ENCODE measurements at places on chromosomes 6 and 20.

DNA sequence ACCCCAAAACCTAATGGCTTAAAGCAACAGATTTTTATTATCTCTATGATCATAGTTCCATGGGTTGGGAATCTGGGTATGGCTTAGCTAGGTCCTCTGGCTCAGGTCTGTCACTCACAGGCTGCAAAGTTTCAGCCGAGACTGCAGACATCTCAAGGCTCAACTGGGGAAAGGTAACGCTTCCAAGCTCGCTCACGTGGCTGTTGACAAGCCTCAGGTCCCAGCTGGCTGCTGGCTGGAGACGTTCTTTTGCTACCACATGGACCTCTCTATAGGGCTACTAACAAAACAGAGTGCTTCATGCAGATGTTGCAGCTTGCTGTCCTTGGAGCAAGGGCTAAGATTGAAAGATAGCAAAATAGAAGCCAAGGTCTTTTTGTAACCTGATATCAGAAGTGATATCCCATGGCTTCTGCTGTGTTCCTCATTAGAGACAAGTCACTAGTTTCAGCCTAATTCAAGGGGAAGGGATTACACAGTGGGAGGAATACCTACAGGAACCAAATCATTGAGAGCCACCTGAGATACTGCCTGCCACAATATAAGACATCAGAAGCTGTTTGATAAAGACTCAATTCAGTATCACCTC is 6.6 kb downstream of the HTR1E start:
- no peak for DNase-seq

DNA sequence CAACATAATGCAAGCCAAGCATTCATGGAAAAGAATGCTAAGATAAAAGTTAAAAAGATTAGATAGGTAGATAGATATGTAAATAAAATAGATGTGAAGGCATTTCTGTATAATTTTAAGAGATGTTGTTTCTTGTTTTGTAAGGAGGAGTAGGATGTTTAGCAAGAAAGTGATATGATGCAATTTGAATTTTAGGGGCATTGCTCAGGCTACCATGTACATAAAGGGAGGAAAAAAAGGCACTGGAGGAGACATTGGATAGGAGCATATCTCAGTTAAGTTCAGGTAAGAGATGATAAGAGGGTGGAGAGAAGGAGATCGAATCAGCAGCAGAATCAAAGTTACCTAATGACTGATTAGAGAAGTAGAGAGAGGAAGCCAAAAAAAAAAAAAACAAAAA is 194.7 kb downstream of the TENT5A start:
- DNase-seq, result no peak

DNA sequence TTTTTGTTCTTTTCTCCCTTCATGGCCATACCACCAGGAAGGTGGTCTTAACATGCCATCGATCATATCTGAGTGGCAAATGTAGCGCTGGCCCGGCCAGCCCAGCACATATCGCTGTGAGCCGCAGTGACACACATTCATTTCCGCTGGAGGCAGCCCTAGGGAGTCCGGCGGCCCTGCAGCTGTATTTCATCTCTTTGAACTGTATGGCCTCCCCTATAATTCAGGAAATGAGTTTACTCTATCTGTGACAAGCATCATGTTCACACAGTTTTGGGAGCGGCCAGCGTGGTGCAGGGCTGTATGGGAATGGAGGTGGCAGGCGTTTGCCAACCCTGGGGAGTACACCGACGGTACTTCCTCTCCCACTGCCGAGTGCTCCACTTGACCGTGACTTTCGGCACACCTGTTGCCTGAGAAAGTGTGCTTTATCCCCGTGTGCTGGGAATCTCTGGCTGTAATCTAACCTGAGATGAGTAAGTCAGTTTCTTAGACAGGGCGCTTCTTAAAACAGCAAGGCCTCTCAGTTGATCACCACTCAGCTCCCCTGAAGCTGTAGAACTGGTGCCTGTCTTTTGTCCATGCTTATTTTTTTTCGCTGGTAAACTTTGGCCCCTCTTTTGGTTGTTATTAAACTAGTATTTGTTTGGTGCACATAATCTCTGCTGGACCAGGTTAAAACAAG is 257.1 kb upstream of the TAB2 start:
- peak; percentile 62 for DNase-seq

- DNase-seq, result no peak
These were observed 210.3 kb downstream of the TBX18 start for GRCh38 chr6:84554074-84554473.

GRCh38 chr20:23435626-23436539 is 3.6 kb upstream of the CSTL1 start:
- DNase-seq, result no peak

DNA sequence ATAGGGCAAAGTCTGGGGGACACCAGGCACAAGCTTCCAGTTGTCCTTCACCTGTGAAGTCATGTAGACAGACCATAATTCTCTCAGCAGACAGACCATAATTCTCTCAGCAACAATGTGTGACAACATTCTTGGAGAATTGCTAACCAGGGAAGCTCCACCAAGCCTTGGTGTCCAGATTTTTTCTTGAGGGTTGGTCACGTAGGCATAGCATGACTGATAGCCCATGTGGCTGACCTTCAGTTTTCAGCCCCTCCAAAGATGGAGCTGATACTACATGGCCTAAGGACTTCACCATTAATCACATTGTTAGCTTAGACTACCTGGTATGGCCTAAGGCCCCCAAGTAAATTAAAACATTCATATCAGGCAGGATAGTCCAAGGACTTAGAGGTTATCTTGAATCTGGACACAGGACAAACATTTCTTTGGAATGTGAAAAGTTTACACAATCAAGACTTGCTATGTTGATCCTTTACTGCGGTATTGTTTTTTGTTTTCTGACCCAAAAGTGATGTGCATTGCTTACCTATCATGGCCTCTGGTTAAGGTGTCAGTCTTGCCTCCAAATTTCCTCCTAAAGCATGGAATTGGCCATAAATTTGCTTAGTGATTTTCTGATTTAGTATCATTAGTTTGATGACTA is 76.9 kb downstream of the CEP57L1 start:
- no peak for DNase-seq

GRCh38 chr6:95318137-95318536 is 259.2 kb upstream of the MANEA start:
- no peak for DNase-seq

DNA sequence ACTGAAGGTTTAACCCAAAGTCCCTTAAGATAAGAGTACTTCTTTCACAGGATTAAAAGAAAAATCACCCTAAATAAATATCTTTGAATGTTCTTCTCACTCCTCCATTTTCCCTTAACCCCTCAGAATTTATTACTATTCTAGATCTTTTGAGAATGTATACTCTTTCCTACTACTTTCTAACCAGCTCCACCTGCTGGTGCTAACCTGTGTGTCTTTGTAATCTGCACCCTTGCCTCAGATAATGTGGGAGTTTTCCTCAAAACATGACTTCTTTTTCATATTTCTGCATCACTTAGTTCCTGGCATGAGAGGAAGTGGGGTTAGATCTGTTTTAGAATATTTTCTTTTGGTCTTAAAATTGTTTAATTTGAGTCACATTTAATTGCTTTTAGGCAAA is 394.2 kb downstream of the BMP2 start:
- DNase-seq, result no peak

GRCh38 chr6:130070792-130071191 is 52.4 kb downstream of the L3MBTL3 start:
- DNase-seq, result no peak

DNA sequence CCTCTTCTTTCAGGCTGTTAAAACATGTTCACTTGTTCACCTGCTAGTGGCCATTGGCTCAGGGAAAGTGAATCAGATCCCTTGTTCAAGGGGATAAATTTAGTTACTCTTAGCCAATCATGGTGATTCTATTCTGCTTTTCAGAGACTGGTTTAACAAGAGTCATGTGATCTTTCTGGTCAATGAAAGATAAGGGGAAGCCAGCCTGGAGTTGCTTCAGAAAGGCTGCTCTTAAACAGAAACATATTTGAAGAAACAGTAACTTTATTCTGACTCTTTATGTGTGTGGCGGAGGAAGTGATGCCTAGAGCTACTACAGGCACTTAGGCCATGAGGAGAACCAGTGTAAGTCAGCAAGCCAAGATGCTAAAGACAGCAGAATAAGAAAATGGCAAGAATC is 28.1 kb upstream of the AHI1 start:
- no peak for DNase-seq

DNA sequence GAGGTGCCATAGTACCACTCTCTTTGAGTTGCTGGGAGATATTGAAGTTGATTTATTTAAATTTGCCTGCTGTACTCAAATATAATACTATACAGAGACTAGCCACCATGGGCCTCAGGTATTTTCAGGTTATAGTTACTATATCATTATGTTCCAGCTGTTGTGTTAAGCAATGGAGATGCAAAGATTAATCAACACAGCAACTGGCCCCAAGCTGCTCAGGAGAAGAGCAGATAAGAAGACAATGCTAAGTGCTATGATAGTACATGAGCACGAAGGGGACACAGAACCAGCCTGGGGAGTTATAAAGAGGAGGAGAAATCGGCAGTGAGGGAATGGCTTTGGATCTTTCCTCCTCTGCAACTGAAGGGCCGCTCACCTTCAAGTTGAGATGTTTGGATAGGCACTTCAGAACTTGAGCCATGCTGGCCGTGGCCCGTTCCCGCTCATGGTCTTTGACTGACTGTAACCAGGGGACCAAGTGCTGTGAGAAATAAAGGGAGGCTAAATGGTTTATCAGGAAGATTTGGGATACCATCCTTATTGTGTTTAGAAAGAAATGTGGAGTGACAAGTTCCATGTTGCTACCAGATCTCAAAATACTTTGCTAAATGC is 24.3 kb upstream of the RPN2 start:
- no peak for DNase-seq

GRCh38 chr6:148927586-148927985 is 180.8 kb downstream of the UST start:
- no peak for DNase-seq

GRCh38 chr6:26578279-26578678 is 18.5 kb upstream of the ABT1 start:
- DNase-seq, result no peak

- DNase-seq, result no peak
These were observed 13.4 kb downstream of the FOXC1 start for GRCh38 chr6:1622851-1623768.

- no peak for DNase-seq
These were observed 52.6 kb upstream of the SALL4 start for GRCh38 chr20:51854921-51855320.

DNA sequence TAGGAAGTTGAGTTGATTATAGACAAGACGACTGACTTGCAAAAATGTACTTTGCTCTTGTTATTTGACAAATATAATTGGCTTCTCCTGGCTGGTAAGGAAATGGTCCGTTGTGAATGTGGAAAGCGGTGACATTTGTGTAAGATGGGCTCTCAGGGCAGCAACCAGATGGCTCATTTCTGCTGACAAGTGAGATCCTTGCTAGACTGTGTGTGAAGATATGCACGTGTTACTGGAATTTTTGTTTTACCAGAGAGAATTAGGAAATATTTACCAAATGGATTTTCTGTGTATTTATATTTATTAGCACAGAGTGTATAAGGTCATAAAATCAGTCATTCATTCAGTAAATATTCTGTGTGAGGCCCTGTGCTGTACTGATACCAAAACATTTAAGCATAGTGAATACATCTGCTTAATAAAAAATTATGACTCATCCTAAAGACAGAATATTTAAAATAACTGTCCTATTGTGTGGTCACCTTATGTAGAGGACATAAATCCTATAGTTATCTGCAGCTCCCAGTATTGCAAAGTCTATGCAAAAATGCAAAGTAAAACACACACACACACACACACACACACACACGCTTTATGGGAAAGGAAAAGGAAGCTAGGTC is 109.9 kb upstream of the ASF1A start:
- no peak for DNase-seq

DNA sequence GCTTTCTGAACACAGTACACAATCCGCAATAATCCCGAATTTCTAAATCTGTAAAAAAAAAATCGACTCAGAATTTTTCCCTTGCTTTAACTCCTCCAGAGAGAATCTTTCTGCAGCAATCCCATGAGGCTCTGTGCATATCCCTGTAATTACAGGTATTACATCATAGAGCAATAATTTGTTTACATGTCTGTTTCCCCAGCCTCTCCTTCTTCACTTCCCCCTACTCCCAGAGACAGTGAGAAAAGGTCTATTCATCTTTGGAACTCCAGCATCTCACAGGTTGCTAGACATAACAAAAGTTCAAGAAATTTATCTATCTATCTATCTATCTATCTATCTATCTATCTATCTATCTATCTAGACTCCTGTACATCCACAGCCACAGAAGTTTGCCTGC is 26.0 kb downstream of the KLHL31 start:
- no peak for DNase-seq

GRCh38 chr6:117505311-117505710 is 22.8 kb downstream of the DCBLD1 start:
- no peak for DNase-seq

DNA sequence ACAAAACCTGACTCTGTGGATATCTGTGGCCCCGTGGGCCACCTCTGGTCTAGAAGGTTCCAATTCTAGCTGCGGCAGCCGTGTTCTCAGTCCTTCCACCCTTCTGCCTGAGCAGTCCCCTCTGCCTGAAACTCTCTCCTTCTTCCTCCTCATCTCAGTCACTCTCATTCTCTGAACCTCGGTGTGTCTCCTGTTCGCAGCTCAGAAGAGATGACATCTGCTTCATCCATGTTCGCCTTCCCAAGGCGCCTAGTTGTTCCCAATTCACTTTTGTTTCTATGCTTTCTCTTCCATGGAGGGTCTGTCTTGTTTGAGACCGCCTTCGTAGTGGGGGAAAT is 95.5 kb downstream of the CEBPB start:
- no peak for DNase-seq

- DNase-seq, result no peak
These were observed 11.8 kb upstream of the FERMT1 start for GRCh38 chr20:6134592-6134991.

GRCh38 chr6:17132967-17133366 is 31.1 kb downstream of the STMND1 start:
- DNase-seq, result no peak

DNA sequence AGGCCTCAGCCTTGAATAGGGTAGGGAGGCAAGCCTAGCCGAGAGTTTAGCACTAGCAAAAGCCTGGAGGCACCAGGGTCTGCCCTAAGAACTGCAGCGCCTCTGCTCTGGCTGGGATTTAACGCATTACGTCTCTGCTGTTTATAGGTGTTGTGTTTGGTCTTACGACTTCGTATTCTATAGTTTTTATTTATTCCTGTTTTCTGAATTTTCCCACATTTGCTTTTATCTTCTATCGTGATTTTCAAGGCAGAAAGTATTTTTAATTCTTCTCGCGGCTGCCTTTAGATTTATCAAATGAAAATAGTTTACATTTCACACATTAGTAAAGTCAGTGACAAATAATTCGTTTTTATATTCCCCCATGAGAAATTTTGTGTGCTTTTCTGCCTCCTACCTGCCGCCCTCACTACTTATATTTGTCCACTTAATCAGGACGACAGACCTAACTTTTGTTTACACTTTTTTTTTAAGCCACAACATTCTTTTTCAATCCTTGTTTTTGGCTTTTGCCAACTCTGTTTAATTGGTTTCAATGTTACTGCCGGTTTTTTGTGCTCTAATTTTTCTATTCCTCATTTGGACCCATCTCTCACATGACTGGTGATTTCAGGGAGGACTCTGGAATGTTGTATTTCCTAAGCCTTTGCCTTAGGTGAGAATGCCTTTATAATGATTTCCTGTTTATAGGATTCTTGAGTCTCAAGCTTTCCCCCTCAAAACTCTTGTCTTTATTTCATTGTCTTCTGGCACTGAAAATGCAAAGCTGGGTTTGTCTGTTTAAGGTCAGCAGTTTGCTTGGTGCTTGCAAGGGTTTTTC is 1.3 kb upstream of the LZTS3 start:
- no peak for DNase-seq

GRCh38 chr20:21707267-21707666 is 1.8 kb downstream of the PAX1 start:
- DNase-seq, result no peak
